Aortic smooth muscle cell (primary cell): ENCODE measurements at places on chromosomes 12 and 14. TPM values are rescaled to one million over a fixed set of nuclear protein-coding genes. Genes with fewer than 3 reads are reported as not detected.

The GARIN6 gene
- not detected in 2 replicates for total RNA-seq

The BIN2 gene
- total RNA-seq, result not detected in 2 replicates

The SLC35F4 gene
- not detected in 2 replicates for total RNA-seq

The RBP5 gene
- total RNA-seq, result 0.19 TPM in 1 of 2 replicates, not detected in the other

The MYO1H gene
- total RNA-seq, result not detected in 2 replicates

The BDKRB2 gene
- 0.75 and 6.5 TPM in 2 replicates for total RNA-seq

The IL26 gene
- total RNA-seq, result 0.13 TPM in 1 of 2 replicates, not detected in the other

The C3AR1 gene
- total RNA-seq, result 0.19 and 0.40 TPM in 2 replicates
